ENCODE measurements at places on chromosomes 6 and 20.
A peak's percentile ranks its signal among the peaks of the same experiment; 100 is the strongest.

DNA sequence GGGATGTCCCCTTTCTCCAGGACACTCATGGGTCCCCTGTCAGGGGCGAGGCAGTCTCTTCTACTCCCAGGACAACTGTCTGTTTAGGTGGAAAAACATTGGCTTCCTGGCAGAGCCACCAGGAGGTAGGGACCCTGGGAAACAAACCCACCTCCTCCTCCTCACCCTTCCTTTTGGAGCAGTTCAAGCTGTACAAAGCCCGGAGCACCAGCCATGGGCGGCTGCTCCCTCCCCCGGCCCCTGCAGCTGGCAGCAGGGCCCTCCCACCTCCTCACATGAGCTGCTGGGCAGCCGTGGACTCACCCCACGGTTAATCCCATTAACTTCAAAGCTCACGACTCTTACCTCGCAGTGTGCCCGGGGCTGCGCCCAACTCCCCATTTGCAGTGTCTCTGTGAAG, 48.6 kb downstream of the CDH4 start:
- no peak for DNase-seq

GRCh38 chr6:33247977-33248642, 23.6 kb downstream of the VPS52 start:
- DNase-seq = peak; percentile 88

DNA sequence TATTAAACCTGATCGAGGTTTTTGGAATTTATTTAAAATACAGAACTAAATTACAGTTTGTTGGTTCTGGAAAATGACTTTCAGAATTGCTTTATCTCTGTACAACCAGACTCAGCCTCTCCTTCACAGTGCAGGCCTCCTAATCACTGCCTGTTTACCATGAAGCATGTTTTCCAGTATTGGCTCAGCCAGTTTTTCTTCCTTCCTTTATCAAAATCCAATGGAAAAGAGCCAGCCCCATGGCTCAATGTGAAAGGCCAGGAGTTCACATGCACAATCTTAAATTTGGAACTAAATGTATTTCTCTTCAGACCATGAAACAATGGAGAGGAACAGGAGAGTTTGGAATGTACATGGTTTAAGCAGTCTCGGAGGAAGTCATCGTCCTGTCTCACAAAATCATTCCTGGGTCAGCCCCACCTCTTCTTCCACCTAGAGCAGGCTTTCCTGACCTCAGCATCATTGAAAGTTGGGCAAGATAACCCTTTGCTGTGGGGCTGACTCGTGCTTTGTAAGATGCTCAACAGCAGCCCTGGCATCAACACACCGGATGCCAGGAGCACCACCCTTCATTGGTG, 680.9 kb upstream of the AGPAT4 start:
- no peak for DNase-seq

- DNase-seq = no peak
Measured at GRCh38 chr6:29466241-29466640, 9.3 kb downstream of the OR2H1 start.

DNA sequence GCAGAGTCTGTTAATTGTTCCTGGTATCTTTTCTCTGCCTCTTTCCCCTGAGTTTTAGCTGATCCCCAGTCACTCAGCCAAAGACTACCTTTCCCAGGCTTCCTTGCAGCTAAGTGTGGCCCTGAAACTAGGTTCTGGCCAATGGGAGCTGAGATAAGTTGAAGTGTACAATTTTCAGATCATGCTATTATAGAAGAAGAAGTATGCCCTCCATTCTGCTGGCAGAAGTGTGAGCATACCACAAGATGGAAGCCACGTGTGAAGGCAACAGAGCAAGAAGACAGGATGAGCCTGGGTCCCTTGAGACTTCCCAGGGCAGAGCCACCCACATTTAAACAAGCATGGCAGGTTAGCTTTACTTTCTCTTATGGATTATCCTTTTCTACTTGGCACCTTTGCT, 273.2 kb downstream of the HIVEP2 start:
- no peak for DNase-seq

DNA sequence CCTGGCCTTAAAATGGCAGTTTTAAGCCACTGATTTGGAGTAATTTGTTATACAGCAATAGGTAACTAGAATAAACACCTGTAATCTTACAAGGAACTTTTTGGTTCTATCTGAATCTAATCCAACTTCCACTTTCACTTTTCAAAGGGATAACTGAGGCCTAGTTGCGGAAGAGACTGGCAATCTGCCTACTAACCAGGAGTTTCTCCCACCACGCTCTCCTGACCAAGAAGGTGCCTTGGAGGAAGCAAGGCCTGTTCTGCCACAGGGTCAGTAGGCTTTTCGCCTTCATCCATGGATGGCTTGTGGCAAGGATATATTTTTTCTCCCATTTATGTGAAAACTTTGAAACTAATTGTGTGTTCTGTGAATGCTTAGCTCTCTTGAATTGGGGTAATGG, 12.9 kb upstream of the MYBL2 start:
- no peak for DNase-seq

DNA sequence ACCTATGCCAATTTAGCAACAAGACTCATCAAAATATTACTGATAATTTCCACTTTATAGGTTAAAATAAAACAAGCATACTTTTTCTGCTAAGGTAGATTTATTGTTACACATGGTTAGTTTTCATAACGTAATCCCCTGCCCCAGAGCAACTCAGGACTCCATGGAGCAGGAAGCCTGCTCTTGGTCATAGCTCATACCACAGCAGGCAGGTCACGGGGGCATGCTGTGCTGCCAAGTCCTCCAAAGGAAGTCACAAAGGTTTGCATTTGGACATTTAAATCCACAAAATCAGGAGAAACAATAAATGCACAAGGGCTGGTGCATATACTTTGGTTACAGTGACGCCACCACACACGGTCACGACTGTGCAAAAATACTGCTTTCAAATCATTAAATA, 12.5 kb downstream of the GZF1 start:
- DNase-seq = no peak

DNA sequence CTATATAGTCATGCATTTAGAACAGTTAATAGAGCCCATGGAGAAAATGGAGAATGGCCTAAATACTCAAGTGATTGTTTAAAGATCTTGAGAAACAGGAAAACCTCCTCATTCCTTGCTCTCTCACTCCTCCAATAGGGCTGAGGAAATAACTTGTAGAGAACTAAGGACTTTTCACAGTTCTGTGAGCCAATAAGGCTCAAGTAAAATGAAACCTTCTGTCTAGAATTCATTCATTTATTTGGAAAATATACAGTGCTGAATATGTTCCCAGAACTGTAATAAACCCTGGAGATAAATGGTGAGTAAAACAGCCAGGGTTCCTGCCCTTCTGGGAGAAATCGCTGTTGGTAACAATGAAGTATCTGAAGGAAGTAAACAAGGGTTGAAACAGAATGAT, 35.3 kb downstream of the ELOVL2 start:
- DNase-seq = no peak

DNA sequence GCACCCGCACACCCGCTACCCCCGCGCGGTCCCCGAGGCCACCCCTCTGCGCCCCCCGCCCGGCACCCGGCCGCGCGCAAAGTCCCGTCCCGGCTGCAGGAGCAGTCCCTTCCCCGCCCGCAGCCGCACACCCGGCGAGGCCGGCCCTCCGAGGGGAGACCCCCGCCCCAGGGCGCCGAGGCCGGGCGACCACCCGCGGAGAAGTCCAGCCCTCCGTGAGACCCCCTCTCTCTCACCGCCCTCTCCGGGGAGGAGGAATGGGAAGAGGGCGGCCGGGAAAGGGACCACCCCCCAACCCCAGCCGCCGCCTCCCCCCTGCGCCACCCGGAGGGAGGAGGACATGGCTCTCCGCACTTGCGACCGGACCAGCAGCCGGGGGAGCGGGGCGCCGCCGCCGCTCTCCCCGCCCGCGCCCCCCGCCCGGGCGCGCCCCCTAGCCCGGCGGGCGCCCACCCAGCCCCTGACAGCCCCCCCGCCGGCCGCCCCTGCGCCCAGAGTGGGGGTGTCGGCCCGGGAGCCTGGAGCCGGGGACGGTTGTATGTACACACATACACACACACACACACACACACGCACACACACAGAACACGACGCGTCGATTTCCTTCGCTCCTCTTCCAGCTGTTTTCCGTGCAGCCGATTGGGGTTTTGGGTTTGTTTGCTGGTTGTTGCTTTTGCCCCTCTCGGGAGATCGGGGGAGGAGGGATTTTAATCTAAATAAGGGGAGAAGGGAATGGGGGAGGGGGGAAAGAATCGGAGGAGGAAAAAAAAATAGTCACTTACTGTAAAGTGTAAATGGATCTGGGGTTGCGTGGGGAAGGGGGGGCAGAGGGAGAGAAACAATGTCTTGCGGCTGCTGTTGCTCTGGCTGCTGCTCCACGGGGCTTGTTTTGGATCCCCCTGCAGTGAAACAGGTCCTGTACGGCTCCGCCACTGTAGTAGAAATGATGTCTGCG, at the start of gene ATXN1:
ATXN1 (minus strand) TSS at position 945 of the 955 bp plus-strand sequence.
- DNase-seq = peak; percentile 64

GRCh38 chr20:38629979-38630378, 28.4 kb downstream of the ARHGAP40 start:
- no peak for DNase-seq

- no peak for DNase-seq
Measured at GRCh38 chr6:158996856-158997255, 3.1 kb downstream of the RSPH3 start.

- no peak for DNase-seq
Measured at GRCh38 chr6:351011-351866, 40.3 kb upstream of the IRF4 start.

DNA sequence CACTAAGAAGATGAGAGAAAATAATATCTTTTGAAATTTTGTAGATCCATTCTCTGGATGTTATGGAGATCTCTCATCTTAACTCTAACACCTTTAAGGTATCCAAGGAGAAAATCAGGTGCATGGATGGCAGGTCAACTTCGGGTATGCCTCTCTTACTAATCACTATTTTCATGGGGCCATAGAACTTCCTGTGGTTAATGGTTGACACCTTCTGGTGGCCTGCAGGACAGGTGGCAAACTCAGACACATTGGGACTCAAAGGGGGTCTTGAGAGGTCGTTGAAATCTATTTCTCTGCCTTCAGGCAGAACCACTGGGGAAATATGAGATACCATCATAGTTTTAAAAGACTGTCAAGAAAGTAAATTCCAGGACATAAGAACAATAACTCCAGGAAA, 76.5 kb downstream of the ADAT2 start:
- DNase-seq = no peak

DNA sequence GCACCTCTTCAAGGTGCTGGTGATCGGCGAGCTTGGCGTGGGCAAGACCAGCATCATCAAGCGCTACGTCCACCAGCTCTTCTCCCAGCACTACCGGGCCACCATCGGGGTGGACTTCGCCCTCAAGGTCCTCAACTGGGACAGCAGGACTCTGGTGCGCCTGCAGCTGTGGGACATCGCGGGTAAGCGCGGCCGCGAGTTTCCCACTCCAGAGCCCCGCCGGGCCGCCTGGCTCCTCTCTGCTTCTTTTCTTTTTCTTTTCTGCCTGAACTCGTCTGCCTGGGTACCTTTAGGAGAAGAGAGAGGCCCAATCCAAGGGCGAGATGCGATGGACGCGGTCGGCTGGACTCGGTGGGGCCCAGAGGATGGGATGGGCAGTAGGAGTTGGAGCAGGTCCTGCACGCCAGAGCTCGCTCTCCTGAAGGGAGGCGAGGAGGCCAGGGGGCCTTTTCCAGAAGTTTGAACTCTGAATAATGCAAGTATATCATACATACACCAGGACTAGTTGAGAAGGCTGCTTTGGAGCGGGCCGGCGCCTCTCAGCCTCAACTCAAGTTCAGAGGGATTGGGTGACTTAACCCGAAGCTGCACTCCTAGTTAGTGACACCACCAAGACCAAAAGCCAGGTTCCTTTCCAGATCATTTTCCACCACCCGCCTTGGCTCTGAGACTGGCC, 445 bp downstream of the RAB32 start:
- DNase-seq = peak; percentile 51

DNA sequence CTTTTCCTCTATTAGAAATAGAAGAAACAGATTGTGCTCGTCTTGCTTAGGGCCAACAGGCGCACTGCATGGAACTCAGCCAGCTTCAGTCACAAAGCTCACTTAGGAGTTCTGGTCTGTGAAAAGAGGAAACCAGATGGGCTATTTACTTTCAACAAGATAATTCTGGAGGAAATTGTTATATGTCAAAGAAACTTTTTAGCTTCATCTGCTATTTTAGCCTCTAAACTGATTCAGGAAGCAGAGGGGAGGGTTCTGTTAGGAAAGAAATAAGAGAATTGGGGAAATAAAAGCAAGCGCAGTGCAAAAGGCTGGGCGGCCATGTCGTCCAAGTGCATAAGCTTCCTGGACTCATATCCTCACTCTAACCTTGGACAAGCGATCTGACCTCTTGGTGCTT, 21.3 kb downstream of the PRKN start:
- DNase-seq = peak; percentile 35

GRCh38 chr6:46347669-46348068, 143.6 kb downstream of the RCAN2 start:
- no peak for DNase-seq

GRCh38 chr6:135884136-135884535, 32.6 kb downstream of the PDE7B start:
- DNase-seq = no peak

GRCh38 chr6:41427642-41428335, 92.4 kb downstream of the NCR2 start:
- no peak for DNase-seq

DNA sequence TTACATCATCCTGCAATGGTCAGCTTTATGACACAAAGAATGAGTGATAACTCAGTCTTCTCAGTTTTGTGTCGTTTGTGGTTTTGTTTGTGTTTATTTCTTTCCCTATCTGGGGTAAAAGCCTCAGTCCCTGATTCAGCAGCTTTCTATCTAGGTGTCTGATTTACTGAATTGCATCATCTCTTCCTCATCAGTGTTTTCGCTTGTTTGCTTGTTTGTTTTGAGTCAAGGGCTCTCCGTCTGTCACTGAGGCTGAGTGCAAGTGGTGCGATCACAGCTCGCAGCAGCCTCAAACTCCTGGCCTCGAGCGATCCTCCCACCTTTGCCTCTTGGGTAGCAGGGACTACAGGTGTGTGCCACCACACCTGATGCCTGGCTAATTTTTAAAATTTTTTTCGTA, 548.9 kb downstream of the PRKN start:
- no peak for DNase-seq

- DNase-seq = no peak
Measured at GRCh38 chr6:148518511-148519156, 176.0 kb downstream of the SASH1 start.

DNA sequence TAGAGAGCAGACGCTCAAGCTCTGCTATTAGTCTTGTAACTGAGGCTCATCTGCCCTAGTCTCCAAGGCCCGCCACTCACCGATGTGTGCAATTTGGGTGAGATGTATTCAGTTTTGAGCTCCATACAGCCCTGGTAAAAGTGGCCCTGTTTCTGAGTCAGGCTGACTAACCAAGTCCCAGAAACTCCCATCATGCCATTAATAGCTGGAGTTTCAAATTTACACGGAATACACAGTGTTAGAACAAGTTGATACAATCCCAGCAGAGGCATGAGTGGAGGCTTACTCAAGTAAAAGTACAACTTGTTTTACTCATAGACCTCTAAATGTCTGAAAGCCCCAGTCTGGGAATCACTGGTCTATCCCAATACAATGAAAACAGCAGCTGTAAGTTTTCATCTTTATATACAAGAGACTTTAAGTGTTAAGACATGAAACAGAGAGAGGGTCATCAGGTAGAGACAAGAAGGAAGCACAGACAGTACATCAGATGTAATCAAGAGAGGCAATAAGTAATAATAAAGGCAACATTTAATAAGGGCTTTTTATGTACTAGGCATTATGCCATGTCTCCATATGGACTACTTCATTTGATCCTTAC, 42.4 kb downstream of the RTN4IP1 start:
- no peak for DNase-seq

- no peak for DNase-seq
Measured at GRCh38 chr20:58264271-58264670, 35.8 kb upstream of the ANKRD60 start.

GRCh38 chr6:129104560-129104959, 221.6 kb downstream of the LAMA2 start:
- no peak for DNase-seq

GRCh38 chr6:743320-744096, 50.6 kb upstream of the EXOC2 start:
- DNase-seq = no peak
